Liver (tissue), 10 donors: ENCODE measurements at places on chromosomes 5 and 9. TPM values are rescaled to one million over a fixed set of nuclear protein-coding genes. Genes with fewer than 3 reads are reported as not detected.
A peak's percentile ranks its signal among the peaks of the same experiment; 100 is the strongest.

Gene PCAT7
- 0.19 TPM for total RNA-seq

Gene LHX3
- not detected for total RNA-seq

Gene FOXI1
- not detected for total RNA-seq

Gene STXBP1
- 4.6 TPM for total RNA-seq

Gene PCDHB3
- 0.08 TPM for total RNA-seq

DNA sequence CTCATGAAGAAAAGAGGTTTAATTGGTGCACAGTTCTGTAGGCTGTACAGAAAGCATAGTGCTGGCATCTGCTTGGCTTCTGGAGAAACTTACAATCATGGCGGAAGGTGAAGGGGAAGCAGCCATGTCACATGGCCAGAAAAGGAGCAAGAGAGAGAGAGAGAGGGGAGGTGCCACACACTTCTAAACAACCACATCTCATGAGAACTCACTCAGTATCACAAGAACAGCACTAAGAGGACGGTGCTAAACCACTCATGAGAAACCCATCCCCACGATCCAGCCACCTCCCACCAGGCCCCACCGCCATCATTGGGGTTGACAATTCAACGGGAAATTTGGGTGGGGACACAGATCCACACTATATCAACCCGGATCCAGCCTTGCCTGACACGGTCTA is 28.8 kb upstream of the IER5L start:
- no peak overlapping the region for H3K4me3 ChIP-seq
- H3K36me3 ChIP-seq, result no peaks in the 10 kb centered on the region
- H3K27me3 ChIP-seq, result no peaks in the 10 kb centered on the region

DNA sequence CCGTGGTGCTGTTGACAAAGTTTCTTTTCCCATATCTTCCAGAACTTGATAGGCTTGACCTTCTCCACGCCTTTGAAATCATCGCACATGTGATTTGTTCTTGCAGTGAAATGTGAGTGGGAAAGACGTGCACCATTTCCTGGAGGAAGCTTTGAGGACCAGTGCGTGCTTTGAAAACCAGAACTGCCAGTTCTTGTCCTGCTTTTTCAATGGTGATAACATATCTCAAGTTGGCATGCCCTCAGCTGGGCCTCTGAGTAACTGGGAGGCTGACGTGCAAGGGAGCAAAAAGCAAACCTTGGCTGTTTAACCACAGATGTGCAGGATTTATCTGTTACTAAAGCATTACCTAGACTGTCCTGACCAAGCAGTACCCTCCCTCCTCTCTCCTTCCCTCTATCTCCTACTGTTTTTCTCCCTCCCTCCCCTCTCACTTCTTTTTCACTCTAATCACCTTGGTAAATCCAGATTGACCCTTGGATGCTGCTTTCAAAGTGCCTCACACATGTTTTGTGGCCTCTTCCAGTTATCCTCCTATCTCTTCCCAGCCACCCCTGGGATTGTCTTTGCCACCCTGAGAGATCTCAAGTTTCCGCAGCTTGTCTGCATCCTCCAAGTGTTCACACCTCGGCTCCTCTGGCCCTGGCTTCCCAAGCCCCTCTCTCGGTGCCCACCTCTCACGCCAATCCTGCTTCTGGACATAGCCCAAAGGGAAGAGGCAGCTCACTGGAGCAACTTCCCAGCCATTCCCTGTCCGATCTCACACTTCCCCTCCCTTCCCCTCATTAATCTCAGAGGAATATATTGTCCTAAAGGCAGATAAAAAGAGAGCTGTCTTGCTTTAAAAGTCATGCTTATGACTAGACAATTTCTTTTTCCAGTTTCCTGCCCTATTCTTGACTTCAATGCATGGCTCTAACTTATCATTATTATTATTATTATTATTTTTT is 198.3 kb downstream of the ERCC6L2 start:
- peaks cover 1% of the 10 kb centered on the region for H3K4me1 ChIP-seq
- no peaks in the 10 kb centered on the region for H3K36me3 ChIP-seq
- DNase-seq, result no peak
- H3K27me3 ChIP-seq, result no peaks in the 10 kb centered on the region
- H3K27ac ChIP-seq, result no peak overlapping the region

DNA sequence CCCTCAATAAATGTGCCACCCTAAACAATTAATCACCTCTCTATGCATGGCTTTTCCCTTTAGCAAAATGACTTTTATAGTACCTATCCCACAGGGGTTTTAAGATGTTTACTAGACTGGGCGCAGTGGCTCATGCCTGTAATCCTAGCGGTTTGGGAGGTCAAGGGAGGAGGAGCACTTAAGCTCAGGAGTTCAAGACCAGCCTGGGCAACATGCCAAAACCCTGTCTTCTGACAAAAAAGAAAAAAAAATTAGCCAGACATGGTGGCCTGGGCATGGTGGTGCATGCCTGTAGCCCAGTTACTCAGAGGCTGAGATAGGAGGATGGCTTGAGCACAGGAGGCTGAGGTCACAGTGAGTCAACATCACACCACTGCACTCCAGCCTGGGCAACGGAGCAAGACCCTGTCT is 13.5 kb downstream of the SH3TC2 start:
- no peak for DNase-seq
- H3K27ac ChIP-seq, result no peak overlapping the region
- H3K27me3 ChIP-seq, result no peaks in the 10 kb centered on the region

GRCh38 chr9:126684345-126684744 is 70.6 kb downstream of the LMX1B start:
- no peak for DNase-seq
- H3K27ac ChIP-seq, result no peak overlapping the region
- peaks cover 4% of the 10 kb centered on the region for H3K27me3 ChIP-seq
- peaks cover 5% of the 10 kb centered on the region for H3K4me1 ChIP-seq
- no peaks in the 10 kb centered on the region for H3K36me3 ChIP-seq
- no peak overlapping the region for H3K4me3 ChIP-seq

- no peaks in the 10 kb centered on the region for H3K36me3 ChIP-seq
- no peak for DNase-seq
- H3K27me3 ChIP-seq, result no peaks in the 10 kb centered on the region
- no peak overlapping the region for H3K27ac ChIP-seq
Measured at GRCh38 chr5:67037171-67037570, 159.4 kb downstream of the CD180 start.

- no peaks in the 10 kb centered on the region for H3K4me1 ChIP-seq
- no peak overlapping the region for H3K4me3 ChIP-seq
- H3K27ac ChIP-seq, result no peak overlapping the region
- no peaks in the 10 kb centered on the region for H3K27me3 ChIP-seq
Measured at GRCh38 chr9:12272471-12273120, 420.6 kb upstream of the TYRP1 start.

DNA sequence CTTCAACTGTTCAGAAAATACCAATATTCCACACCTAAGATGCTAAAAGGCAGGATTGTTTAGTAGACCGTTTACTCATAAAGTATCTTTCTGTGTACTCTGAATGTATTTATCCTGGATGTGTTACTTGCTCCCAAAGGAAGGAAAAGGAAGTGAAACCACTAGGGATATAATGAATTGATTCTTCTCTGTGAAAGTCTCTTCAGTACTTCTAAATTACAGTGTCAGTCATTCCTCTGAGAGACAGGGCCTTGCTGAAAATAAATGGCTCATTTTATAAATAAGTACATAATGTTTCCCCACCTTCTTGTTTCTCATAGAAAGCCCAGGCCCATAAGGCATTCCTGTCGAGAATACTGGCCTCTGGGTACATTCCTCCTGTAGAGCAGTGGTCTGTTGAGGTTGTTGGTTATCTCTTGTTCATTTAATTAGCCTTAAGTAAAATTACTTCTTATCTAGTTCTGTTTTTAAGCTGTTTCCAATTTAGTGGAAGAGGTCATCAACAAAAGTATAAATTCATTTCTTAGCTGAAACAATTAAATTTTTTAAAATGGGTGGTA is 1.6 kb downstream of the HAPLN1 start:
- peaks cover 12% of the 10 kb centered on the region for H3K4me1 ChIP-seq
- no peaks in the 10 kb centered on the region for H3K36me3 ChIP-seq
- no peaks in the 10 kb centered on the region for H3K27me3 ChIP-seq
- no peak for DNase-seq
- no peak overlapping the region for H3K4me3 ChIP-seq

GRCh38 chr9:94861589-94862272 is 135.2 kb downstream of the AOPEP start:
- no peak overlapping the region for H3K4me3 ChIP-seq
- no peak for DNase-seq
- H3K27me3 ChIP-seq, result no peaks in the 10 kb centered on the region
- H3K36me3 ChIP-seq, result no peaks in the 10 kb centered on the region
- H3K4me1 ChIP-seq, result peaks cover 9% of the 10 kb centered on the region
- H3K27ac ChIP-seq, result peak overlapping the region; percentile 88
